ENCODE measurements at places on chromosomes 13 and 19.

- DNase-seq, result peak; percentile 55
Measured at GRCh38 chr13:89695343-89696257, 1651.9 kb upstream of the MIR17HG start.

- DNase-seq, result no peak
Measured at GRCh38 chr13:60369242-60369641, 27.8 kb upstream of the TDRD3 start.

DNA sequence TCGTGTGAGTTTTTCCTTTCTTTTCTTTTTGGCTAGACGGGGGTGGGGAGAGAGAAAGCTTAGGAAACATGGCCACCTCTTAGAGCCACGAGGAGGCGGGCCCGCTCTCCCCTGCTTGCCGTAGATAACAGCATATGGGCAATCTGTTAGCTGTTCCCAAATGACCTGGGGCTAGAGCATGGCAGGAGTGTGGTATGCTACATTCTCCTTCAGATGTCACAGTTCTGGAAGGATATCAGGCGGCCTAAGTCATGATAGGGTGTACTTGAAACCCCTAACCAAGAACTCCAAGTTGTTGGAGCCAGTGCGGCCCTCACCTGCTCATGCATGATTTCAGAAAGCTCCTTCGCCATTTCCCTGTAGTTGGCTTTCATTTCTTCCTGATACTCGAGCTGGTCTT lies 44.3 kb upstream of the SLC15A1 start:
- no peak for DNase-seq

DNA sequence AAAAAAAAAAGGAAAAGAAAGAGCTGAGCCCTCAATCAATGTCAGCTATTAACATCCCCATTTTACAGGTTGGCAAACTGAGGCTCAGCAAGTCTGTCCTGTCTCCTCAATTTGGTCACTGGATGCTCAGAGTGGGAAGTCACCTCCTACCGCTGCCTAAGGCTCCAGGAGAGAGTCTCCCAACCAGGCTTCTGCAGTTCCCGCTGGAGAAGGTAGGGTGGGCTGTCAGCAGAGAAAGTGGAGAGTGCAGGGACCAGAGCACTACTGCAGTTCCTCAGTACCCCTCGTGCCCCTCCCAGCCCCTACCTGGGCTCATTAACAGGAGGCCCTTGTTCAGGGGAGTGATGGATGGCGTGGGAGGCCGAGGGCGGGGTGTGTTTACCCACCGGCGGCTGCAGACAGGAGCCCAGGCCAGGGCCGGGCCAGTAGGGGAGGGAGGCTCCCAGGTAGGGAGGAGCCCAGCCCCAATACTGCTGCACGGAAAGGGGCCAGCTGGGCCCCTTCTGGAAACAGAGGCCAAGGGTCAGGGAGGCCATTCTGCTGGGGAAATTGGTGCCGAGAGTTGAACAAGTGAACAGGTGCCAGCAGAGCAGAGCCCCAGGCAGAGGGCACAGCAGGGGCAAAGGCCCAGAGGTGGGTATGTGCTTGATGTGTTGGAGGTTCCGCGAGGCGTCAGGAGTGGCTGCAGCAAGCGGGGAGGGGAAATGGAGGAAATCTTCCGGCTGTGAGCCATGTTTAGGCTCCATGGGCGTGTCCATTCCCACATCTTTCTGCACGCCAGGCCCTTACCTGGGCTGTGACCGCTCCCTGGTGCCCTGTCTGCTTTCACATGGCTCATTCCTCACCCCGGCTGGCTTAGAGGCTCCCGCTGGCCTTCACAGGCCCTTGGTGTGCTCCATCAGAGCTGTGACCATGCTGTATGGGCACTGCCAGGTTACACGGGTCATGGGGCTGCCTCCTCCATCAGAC lies 7.6 kb upstream of the COMP start:
- DNase-seq, result no peak

DNA sequence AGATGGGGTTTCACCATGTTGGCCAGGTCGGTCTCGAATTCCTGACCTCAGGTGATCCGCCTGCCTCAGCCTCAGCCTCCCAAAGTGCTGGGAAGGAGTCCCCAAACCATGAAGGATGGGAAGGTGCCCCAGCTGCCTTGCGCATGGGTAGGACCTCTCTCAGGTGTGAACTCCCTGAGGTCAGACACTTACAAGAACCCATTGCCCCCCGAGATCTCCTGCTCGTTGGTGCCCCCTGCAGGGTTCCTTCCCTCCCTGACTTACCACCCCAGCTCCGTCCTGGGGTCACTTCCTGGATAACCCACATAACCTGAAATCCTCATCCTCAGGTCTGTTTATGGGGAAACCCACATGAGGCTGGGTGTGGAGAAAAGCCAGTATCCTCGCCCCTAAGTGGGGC lies 41.7 kb downstream of the UNC13A start:
- no peak for DNase-seq

DNA sequence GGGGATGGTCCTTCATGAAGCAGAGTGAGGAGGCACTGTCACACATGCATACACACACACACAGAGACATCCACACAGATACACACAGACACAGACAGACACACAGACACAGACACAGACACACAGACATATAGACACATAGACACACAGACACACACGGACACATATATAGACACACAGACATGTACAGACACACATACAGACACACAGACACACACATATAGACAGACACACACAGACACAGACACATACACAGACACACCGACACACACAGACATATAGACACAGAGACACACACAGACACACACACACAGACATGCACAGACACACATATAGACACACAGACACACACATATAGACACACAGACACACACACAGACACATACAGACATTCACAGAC lies 173.9 kb downstream of the URI1 start:
- no peak for DNase-seq

GRCh38 chr19:46788262-46788967 lies at the start of gene SLC1A5:
Gene SLC1A5, minus strand, starts transcription at chr19:46788594. Its CDS starts 629 bp downstream, at chr19:46787965.
- DNase-seq, result peak; percentile 95

DNA sequence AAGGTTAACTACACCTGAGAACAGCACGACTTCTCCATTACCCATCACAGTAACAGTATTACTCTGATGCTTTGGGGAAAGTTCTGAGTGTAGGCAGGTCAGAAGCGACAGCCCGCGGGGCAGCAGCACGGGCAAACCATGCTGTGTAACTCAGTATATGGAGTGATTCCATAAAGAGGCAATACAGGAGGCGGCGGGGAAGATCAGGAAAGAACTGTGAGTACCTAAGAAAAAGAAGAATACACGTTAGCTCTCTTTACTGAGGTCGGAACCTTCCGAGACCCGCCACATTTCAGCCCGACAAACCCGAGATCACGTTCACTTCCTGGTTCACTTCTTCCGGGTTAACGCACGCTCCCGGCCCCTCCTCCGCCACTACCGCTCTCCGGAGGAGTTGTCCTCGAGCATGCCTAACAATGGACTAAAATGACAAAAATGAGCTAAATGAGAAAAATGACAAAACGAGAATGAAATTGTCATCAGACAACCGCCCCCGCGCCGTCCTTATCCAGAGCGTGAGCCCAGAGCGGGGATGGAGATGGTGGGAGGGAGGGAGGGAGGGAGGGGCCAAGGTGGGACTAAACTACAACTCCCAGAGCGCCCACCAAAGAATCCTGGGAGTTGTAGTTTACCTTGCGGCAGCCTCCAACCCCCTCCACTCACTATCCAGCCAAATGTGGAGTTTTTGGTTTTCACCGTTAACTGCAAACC lies at the start of gene MTRF1:
TSS of gene MTRF1 (minus strand) at position 316 of the 711 bp plus-strand sequence. CDS start 2,669 bp downstream, outside the sequence.
- peak; percentile 85 for DNase-seq

DNA sequence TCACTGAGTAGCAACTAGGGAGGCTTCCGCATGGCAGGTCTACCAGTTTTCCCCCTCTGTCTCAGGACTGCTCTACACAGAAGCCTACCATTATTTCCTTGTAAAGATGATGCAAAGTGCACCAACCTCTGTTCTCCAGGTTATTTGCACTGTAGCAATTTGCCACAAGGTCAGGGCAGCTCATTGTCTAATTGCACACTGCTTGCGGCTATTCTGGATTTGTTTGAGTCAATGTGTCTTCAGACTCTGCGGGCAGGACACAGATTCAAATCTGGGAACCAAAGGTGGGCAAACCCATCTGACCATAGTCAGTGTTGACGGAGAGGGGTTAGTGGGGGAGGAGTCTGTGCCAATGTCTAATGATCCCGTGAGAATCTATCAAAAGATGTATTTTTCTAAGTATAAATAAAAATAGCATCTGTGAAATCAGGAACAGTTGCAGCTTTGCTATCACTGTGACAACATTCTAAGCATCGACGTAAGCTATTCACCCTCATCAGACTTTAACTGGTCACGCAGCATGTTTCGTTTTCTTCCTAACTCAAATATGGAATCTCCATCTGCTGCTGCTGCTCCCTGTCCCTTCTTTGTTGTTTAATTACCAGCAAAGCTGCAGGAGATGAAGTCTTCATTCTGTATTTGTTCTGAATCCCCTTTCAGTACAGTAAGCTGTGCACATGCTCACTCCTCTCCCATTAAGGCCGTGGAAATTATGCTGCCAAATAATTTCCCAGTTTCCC lies 26.4 kb downstream of the CYSLTR2 start:
- no peak for DNase-seq

DNA sequence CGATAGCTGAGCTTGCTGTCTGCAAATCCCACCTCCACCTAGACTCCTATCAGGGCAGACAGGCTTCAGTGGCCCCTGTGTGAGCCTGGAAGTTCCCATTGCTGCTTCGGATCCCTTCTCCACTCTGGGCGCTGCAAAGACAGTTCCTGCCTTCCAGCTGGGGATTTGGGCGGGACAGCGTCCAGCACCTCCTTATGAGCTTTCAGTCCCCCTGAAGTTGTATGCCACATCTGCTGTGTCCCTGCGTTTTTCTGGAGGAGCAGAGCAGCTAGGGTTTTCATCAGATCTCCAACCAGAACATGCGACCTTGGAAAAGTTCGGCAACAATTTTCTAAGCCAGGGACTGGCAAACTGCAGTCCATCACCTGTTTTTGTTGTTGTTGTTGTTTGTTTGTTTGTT lies 38.0 kb downstream of the ARHGEF18 start:
- no peak for DNase-seq

GRCh38 chr19:49165865-49166301 lies 8.3 kb downstream of the TRPM4 start:
- no peak for DNase-seq

DNA sequence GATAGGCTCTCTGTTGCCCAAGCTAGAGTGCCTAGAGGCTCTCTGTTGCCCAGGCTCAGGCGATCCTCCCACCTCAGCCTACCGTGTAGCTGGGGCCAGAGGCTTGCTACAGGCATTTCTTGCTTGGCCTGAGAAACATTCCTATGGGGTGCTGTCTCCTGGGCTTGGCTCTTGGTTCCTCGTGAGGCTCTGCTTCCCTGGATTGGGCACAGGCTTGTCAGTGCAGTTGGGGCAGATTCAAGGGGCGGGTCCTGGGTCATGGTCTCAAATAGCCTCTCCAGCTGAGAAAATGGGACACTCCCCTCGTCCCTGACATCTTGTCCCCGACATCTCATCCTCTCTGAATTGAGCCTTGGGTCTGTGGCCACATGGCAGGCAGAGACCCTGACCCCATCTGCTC lies 4.9 kb downstream of the TSSK6 start:
- peak; percentile 33 for DNase-seq

DNA sequence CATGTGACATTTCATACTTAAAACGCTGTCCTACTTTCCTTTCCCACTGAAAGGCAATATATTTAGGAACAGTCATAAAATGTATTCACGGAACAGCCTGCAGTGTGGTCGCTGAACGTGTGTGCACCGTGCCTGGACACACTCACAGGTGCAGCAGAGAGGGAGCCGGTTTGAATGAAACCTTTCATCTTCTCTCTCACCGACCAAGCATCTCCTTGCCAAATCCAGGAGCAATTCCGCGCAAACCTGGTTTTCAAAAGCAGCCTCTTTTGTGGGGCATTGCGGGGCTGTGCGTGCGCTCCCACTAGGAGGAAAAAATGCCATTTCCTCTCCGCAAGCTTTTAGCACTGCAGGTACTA lies 1.0 kb downstream of the DCLK1 start:
- no peak for DNase-seq

GRCh38 chr19:32254509-32254890 lies 90.9 kb upstream of the ZNF507 start:
- DNase-seq, result no peak

DNA sequence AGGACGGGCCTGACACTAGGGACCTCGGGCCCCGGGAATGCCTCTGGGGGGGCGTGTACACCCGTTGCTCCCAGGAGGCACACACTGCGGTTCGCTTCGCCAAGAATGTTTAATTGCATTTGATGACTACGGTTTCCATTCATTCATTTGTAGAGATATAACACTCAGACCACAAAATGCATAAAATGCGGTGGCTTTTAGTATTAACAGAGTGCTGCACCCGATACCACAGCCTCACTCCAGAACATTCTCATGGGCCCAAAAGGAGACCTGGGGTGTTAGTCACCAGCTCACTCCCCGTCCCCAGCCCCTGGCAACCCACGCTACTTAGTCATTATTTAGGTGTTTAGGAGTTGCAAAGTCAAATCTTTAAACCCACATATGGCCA lies 21.8 kb downstream of the HCN2 start:
- DNase-seq, result peak; percentile 82

- no peak for DNase-seq
Measured at GRCh38 chr13:24670174-24670573, 10.0 kb upstream of the ATP12A start.

GRCh38 chr19:6530386-6531162 lies at the start of gene TNFSF9:
Gene TNFSF9, plus strand, starts transcription at chr19:6531026. Its CDS starts 11 bp downstream, at chr19:6531037.
- DNase-seq, result peak; percentile 89

DNA sequence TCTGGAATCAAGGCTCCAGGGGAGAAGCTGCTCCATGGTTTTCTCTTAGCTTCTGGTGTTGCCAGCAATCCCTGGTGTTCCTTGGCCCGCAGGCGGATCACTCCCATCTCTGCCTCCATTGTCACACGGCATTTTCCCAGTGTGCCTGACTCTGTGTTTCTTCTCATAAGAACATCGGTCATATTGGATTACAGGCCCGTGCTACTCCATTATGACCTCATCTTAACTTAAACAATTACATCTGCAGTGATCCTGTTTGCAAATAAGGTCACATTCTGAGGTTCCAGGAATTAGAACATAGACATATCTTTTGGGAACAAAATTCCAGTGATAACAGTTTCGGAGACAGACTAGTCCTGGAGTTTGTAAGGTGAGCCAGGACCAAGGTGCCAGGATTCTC lies 23.5 kb upstream of the ALOX5AP start:
- no peak for DNase-seq

DNA sequence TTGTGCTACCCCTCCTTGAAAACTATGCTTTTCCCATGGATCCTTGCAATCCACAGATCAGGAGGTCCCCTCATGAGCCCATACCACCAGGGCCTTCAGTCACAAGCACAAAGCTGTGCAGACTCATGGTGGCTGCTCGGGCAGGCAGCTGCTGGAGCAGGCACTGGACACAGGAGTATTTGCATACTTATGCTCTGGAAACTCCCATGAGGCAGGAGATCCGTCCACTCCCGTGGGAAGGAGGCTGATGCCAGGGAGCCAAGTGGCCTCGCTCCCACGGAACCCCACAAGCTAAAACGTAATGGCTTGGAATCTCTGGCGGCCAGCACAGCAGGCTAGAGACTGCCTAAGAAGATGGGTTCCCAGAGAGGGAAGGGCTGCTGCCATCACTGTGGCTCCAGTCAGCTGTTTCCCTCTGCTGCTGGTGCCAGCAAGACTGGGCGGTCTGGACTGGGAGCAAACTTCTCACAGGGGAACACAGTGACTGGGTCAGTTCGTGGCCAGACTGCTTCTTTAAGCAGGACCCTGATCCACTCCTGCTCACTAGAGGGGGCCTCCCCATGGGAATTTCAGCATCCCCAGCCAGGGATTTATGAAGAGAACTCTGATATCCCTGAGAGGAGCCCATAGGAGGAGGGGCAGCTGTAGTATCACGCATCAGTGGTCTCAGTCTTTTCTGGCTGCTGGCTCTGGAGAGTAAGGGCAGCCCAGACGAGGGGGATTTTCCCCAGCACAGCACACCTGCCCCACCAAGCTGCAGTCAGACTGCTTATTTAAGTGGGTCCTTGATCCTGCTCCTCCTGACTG lies 370.3 kb upstream of the ATXN8OS start:
- DNase-seq, result no peak

All from myocyte (in vitro differentiated cells).